ENCODE measurements at places on chromosomes 3 and 15. TPM values are rescaled to one million over a fixed set of nuclear protein-coding genes. Genes with fewer than 3 reads are reported as not detected.

The GCSAM gene
- 0.91 TPM for total RNA-seq

The SLC12A1 gene
- not detected for total RNA-seq

The NRG4 gene
- total RNA-seq = 0.19 TPM

The CCR3 gene
- not detected for total RNA-seq

The SLITRK3 gene
- total RNA-seq = not detected

The GRAMD1C gene
- 2.6 TPM for total RNA-seq

The SLC51A gene
- not detected for total RNA-seq

The ACY1 gene
- 148 TPM for total RNA-seq

The MNS1 gene
- 0.39 TPM for total RNA-seq

The DZIP1L gene
- 5.5 TPM for total RNA-seq

The CRYGS gene
- 0.84 TPM for total RNA-seq

The WDR76 gene
- 14.5 TPM for total RNA-seq

The FBN1 gene
- 2.0 TPM for total RNA-seq

The USP4 gene
- total RNA-seq = 10.0 TPM

The ATP8B4 gene
- not detected for total RNA-seq

The C3orf22 gene
- not detected for total RNA-seq

The DOCK3 gene
- not detected for total RNA-seq

The ADAMTS9 gene
- total RNA-seq = 0.08 TPM

The MOBP gene
- not detected for total RNA-seq

The OR5K3 gene
- not detected for total RNA-seq

The STIMATE gene
- total RNA-seq = 20.8 TPM

The LRRC34 gene
- total RNA-seq = 2.3 TPM

The TGM4 gene
- 0.08 TPM for total RNA-seq

The LMAN1L gene
- total RNA-seq = not detected

The TTLL13 gene
- 0.11 TPM for total RNA-seq
